Bronchial smooth muscle cell (primary cell): ENCODE measurements at places on chromosomes 4 and X. TPM values are rescaled to one million over a fixed set of nuclear protein-coding genes. Genes with fewer than 3 reads are reported as not detected.

The COMMD8 gene
- 16.8 and 26.0 TPM in 2 replicates for total RNA-seq

The ZCCHC12 gene
- total RNA-seq, result not detected in 2 replicates

The GLUD2 gene
- 1.6 and 1.8 TPM in 2 replicates for total RNA-seq

The BST1 gene
- 8.7 and 12.1 TPM in 2 replicates for total RNA-seq

The CENPE gene
- 0.52 and 3.8 TPM in 2 replicates for total RNA-seq

The ALB gene
- under 0.01 TPM in 1 of 2 replicates, not detected in the other for total RNA-seq

The ARSJ gene
- 14.7 and 17.0 TPM in 2 replicates for total RNA-seq

The PAGE4 gene
- not detected in 2 replicates for total RNA-seq

The ART3 gene
- total RNA-seq, result 0.09 and 0.16 TPM in 2 replicates

The CC2D2A gene
- total RNA-seq, result 30.9 and 40.4 TPM in 2 replicates

The SLC39A8 gene
- total RNA-seq, result 3.8 and 7.3 TPM in 2 replicates

The SSX1 gene
- total RNA-seq, result not detected in 2 replicates

The REPS2 gene
- 0.16 and 0.52 TPM in 2 replicates for total RNA-seq

The CHRDL1 gene
- 0.17 and 3.8 TPM in 2 replicates for total RNA-seq

The FAM47A gene
- not detected in 2 replicates for total RNA-seq

The IGSF1 gene
- not detected in 2 replicates for total RNA-seq

The GPRASP1 gene
- 5.2 and 5.8 TPM in 2 replicates for total RNA-seq

The MORC4 gene
- 23.5 and 24.4 TPM in 2 replicates for total RNA-seq

The BCLAF3 gene
- 5.9 and 6.3 TPM in 2 replicates for total RNA-seq

The MAGEA6 gene
- not detected in 2 replicates for total RNA-seq

The GLRB gene
- total RNA-seq, result 1.7 and 3.2 TPM in 2 replicates

The SCRG1 gene
- under 0.01 and 0.09 TPM in 2 replicates for total RNA-seq

The LRCH2 gene
- 4.6 and 7.6 TPM in 2 replicates for total RNA-seq

The MAGEA12 gene
- total RNA-seq, result not detected in 2 replicates

The TRIM75 gene
- total RNA-seq, result not detected in 2 replicates

The RHOH gene
- total RNA-seq, result under 0.01 TPM in 1 of 2 replicates, not detected in the other

The SMARCA1 gene
- total RNA-seq, result 34.1 and 54.5 TPM in 2 replicates

The GLRA3 gene
- not detected in 2 replicates for total RNA-seq

The ANOS1 gene
- total RNA-seq, result 0.26 TPM in 1 of 2 replicates, not detected in the other

The TMEM144 gene
- total RNA-seq, result 5.5 and 6.3 TPM in 2 replicates
